Effector memory CD8-positive, alpha-beta T cell (primary cell): ENCODE measurements at places on chromosomes 3 and 15.

- DNase-seq, result no peak
These were observed 52.7 kb downstream of the MITF start for GRCh38 chr3:69791919-69792399.

GRCh38 chr3:149605902-149606301, 51.9 kb downstream of the WWTR1 start:
- no peak for DNase-seq

DNA sequence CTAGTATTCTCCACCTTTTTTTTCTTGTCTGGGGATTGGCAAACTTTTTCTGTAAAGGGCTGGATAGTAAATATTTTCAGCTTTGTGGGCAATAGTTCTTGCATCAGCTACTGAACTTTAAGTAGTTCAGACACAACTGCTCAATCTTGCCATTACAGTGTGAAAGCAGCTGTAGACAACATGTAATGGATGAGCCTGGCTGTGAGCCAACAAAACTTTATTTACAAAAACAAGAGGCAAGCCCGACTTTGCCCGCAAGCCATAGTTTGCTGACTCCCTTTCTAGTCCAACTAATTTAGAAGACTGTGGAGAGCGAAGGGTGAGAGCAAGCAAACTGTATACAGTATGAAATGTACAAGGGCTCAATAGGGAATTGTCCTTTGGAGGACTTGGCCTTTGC, 6.2 kb downstream of the FRMD4B start:
- no peak for DNase-seq

DNA sequence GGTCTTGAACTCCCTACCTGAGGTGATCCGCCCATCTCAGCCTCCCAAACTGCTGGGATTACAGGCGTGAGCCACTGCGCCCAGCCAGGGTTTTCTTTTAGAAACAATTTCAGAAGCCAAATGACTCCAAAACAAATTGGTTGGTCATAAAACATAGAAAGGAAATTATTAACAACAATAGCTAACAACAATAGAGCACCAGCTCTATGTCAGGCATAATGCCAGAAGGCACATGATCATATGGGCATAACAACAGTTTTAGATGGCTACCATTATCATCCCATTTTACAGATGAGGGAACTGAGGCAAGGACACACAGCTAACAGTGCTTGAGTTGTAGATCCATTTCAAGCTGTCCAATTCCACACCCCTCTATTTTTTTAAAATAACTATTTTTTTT, 22.2 kb upstream of the RAF1 start:
- DNase-seq, result no peak

DNA sequence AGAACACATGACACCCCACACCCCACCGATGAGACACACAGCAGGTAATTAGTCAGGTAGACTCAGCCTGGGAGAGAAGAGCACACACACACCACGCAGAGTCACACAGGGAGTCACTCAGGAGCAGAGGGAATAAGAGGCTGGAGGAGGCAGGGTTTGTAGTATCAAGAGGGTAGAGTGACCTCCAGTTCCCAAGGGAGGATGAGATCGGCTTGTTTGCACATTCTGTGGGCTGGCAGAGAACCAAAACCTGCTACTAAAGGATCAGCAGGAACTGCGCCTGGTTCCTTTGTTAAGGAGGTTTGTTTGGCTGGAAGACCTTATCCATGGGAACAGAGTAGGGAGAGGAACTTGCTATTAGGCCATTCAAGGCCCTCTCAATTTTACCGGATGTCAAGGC, 281.4 kb upstream of the SLCO3A1 start:
- DNase-seq, result no peak

DNA sequence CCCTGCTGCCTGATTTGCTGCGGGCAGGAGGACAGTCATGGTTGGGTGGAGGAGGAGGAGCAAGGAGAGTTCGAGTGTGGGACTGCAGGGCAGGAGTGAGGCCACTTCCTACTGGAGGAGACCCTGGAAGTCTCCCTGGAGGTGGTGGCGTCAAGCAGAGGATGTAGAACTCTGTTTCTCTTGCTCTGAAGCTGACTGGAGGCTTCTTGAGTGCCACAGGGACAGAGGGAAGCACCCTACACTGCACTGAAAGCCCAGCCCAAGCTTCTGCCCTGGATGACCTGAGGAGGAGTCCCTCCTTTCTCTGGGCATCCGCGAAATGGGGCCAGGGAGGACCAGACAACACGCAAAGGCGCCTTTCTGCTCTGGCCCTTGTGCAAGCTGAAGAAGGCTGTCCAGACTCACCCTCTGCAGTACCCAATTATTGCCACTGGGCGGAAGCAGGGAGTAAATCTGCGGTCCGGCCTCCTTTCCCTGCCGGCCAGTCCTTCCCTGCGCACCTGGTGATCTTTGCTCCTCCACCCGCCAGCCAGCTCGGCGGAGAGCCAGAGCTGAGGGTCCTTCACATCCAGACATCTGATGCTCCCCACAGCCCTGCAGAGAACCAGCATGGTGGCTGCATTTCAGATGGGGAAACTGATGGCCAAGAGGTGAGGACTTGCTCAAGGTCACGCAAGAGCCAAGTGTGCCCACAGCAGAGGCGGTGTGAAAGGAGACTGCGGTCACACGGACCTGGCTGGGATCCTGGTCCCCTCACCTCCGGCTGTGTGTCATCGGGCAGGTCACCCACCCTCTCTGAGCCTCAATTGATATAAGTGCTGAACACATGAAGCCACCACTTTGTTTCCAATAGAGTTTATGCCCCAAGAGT, 207.1 kb downstream of the TBC1D2B start:
- peak; percentile 21 for DNase-seq
